ENCODE measurements at places on chromosomes 7 and 10.

DNA sequence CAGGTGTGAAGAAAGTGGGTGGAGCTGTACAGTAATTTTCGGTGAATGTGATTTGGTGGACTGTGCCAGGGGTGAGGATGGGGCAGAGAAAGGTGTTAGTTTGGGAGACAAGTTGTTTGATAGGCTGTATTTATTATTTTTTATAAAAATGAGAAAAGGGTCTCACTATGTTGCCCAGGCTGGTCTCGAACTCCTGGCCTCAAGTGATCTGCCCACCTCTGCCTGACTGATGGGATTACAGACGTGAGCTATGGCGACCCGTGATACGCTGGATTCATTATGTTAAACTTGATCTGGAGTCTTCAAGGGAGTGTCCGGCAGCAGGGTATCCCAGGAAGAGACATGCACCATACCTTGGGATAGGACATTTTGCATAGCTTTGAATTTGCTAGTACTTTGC lies 1.3 kb downstream of the KAT6B start:
- no peak for DNase-seq

GRCh38 chr10:125548878-125549277 lies 134.1 kb downstream of the TEX36 start:
- DNase-seq, result no peak

DNA sequence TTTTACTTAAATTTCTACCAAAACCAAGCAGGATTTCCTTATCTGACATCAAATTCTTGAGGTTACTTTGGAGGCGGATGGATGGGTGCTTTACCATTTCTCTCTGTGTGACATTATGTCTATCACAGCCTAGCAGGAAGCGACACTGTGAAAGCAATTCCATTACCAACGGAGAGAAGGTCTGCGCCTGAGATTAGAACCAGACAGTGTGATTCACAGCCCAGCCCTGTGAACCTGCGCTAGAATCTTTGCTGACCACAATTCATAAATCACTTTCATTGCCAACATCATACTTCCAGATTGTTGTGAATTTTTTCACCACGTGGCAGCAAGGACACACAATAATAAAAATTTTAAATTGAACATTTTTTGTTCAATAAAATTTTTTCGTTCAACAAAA lies 126.5 kb downstream of the CUBN start:
- DNase-seq, result peak; percentile 26

DNA sequence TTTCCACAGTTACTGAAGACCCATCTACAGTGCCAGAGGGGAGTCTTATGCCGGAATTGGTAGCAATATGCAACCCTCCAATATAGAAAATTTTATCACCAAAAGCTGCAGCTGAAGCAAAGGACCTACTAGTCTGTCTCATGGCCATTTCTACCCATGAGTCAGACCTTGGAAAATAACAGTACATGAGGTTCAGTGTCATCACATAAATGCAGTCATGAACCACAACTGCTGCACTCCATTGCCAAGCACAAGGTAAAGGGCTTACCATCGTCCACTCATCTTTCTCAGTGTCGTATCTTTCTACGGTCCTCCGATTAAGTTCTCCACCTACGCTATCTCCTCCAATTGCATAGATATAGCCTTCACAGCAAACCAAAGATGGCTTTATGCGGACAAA lies 21.8 kb downstream of the KBTBD2 start:
- DNase-seq, result no peak

DNA sequence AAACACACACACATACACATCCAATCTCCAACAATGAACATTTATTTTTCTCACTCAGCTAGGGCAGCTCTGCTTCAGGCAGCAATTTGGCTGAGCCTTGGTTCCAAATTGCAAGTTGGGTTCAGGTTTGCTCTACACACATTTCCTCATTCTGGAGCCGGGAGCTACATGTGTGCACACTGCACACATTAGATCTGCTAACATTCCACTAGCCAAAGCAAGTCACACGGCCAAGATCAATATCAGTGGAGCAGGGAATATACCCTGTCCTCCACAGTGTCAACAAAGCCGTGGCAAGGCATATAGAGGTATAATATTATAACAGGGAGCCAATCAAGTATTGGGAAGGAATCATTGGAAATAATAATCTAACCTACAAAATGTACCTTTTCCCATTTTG lies 57.5 kb upstream of the PPP1R3C start:
- no peak for DNase-seq

DNA sequence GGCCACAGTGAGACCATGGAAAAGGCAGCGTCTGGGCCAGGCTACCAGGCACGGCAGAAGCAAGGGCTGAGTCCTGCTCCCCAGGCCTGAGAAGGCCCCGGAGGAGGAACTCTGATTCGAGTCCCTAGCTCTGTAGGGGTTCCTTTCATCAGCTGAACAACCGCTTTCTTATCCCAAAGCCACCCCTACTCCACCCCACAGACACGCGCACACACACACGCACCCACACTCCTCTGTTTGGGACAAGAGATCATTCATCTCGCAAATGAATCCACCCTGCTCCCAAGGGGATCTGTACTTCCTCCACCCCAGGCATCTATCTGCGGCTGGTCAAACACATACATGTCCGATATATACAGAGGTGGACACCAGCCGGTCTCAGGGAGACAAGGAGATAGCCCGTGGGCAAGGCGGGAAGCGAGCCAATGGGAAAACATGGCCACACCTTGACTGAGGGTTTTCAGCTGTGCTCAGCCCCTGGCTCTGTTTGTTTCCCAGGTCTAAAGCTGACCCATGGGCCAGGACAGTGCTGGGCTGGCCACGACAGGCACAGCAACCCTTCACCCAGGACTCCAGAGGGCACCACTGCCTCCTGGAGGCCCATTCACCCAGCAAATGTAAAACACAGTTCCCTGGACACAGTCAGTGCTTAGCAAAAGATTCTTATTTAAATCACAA lies 7.3 kb downstream of the ZCCHC24 start:
- no peak for DNase-seq

GRCh38 chr7:70752794-70753241 lies 379.1 kb upstream of the GALNT17 start:
- DNase-seq, result no peak

DNA sequence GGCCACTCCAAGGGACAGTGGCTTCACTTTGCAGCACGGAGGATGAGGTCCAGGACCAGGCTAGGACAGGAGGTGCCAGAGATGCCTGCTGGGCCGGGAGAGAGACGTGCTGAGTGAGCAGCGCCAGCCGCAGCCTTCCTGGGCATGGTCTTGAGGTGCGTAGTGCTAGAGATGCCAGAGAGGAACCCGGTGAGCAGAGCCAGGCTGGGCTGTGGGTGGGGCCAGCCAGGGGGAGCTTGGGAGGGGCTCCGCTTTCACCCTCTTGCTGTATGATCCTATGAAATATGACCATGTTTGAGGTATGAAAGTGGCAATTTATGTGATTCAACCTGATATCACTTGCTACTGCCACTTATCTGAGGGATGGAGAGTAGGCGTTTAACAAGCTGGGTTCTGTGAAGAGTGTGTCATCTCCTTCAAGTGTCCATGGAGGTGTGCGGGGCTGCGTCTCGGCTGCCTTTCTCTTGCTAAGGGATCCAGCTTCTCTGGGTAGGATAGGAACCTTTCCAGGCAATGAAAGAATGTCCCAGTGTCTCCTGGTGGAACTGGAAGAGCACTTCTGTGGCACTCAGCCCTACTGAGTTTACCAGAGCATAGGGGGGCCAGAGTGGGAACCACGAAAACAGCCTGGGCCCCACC lies 518.4 kb upstream of the FOXK1 start:
- DNase-seq, result no peak

DNA sequence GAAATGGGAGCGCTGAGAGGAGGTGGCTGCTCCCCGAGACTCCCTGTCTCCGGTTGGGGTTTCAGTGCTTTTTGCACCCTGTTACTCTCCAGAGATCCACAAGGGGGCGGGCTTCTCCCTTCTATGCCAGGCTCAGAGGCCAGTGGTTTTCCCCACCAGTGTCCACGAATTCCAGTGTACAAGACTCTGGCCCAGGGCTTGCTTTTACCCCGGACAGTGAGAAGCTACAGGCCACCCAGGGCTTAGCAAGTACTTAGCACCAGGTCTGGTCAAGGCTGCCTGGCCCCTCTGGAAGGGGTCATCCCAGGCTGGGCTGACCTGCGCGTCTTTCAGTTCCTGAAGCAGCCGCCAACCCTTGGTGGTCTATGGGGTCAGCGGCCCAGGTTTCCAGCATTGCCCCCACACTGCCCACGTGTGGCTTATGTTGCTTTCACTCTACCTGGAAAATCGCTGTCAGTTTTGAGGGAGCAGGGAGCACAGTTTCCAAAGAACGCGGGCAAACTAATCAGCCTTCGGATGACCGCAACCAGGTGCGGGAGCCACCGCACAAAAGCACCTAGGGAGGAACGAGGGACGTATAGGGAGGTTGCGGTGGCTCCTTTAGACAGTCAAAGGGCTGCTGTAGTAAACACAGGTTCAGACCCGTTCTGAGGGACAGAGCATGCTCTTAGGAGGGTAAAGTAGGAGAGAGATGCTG lies 6.8 kb downstream of the CYP26A1 start:
- peak; percentile 14 for DNase-seq

GRCh38 chr7:44062180-44062902 lies 3.0 kb downstream of the PGAM2 start:
- DNase-seq, result no peak

DNA sequence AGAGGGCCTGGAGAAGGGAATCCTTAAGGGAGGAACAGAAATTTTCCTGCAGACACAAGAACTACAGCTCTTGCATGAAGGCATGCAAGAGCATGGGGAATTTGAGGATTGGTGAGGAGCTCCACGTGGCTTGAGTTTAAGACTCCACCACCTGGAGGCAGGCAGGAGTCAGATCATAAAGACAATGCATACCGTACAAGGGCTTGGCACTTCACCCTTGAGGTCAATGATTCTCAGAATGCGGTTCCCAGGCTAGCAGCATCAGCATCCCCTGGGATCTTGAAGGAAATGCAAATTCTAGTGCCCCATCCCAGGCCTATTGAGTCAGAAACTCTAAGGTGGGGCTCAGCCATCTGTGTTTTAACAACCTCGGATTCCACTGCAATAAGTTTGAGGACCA lies 143.8 kb downstream of the C7orf25 start:
- no peak for DNase-seq

DNA sequence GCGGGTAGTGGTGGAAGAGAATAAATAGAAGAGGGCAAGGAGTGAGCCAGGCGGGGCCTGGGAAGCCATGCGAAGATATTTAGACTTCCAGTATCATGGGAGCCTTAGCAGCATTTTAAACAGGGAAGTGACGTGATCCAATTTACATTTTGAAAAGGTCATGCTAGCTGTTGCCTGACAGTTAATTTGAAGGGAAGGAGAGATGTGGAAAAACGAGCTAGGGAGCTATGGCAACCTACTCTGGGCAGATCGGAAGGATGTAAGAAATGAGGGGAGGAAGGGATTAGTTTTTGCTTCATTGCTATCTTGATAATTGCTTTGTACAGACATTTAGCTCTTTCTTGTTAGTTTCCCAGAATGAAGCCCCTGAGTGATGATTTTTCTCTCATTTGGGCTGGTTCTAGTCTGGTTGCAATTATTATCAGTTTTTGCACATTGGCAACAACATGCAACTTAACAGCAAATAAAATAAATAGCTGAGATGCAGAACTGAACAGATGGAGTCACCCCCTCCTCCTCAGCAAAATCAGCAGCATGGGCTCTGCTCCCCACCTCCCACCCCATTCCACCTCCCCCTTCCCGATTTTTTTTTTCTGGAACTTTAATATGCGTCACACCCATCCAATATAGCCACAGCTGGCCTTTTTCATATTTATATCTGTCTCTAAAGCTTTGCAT lies 13.0 kb upstream of the CALU start:
- DNase-seq, result no peak

DNA sequence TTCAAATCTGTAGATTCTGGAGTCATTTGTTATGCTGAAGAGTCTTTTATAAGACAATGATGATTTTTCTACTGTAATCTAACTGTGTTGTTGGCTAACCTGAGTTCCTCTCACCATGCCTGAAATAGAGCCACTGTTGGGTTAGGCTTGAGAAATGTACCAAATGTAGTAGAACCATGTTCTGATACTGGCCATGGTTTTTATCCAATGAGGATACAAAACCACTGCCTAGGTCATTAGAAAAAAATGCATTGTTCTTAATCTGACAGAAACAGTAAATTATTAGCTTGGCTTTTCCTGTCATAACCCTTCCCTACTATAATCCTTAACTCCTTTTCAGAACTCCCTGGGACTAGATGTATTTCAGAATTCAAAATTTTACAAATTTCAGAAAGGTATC lies 86.6 kb downstream of the RAPGEF5 start:
- no peak for DNase-seq

DNA sequence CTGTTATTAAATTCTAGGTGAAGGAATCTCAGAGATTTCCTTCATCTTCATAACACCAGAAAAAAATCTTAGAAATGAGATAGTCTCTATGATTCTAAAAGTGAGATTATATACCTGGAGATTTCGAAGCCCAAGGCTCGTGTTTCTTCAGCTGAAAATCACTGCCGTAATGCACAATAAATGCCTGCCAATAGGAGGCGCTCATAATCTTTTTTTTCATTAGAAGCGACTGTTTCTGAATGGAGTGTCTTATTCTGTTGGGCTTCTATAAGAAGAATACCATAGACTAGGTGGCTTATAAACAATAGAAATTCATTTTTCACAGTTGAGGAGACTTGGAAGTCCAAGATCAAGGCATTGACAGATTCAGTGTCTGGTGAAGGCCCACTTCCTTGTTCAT lies 294.7 kb downstream of the PRKG1 start:
- no peak for DNase-seq

DNA sequence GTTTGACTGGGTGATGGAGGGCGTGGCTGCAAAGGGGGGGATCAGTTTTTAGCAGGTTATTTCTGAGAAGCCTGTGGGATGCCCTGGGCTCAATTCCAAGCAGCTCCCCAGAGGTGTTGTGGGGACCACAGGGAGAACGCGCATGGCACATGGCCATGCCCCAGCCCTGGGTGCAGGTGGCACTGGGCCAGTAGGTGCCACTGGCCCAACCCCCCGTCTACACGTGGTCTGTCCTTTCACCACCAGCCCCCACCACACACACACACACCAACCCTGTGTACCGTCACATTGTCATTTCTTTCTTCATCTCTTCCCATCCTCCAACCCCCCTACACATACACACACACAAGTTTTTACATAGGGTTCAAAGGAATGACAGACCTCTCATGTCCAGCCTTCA lies 115.1 kb upstream of the STK17A start:
- no peak for DNase-seq

- no peak for DNase-seq
Observed at GRCh38 chr7:85695533-85695932, 508.7 kb upstream of the SEMA3D start.

- no peak for DNase-seq
Observed at GRCh38 chr10:19772972-19773371, 43.3 kb upstream of the PLXDC2 start.

DNA sequence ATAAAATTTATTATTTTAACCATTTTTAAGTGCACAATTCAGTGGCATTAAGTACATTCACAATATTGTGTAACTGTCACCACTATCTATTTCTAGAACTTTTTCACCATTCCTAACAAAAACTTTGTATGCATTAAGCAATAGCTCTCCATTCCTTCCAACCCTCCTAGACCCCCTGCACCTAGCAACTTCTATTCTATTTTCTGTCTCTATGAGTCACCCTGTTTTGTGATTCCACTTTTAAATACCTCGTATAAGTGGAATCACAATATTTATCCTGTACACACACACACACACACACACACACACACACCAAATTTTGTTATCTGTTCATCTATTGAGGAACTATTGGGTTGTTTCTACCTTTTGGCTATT lies 89.2 kb downstream of the ARID5B start:
- no peak for DNase-seq

- DNase-seq, result no peak
Observed at GRCh38 chr7:112266595-112267270, 60.2 kb downstream of the ZNF277 start.
